ENCODE measurements at places on chromosomes 1 and 21. TPM values are rescaled to one million over a fixed set of nuclear protein-coding genes. Genes with fewer than 3 reads are reported as not detected.

GRCh38 chr1:234696148-234696576 is 86.2 kb upstream of the IRF2BP2 start:
- DNase-seq, result no peak

DNA sequence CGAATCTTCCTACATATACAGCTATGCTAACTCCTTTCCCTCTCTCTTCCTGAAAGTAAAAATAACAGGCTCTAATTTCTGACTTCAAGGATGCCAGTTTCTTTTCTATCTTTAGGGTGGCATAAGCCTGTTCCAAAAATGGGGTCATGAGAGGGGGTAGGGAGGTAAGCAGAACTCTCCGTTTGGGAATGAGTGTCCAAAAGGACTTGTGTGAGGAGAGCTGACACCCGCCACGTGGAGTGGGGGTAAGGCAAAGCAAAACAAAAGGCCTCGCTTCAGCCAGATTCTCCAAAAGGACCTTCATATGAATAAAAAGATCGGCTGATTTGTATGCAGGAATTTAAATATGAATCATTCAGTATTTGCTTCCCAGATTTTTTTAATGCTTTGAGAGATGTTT is 28.6 kb downstream of the PLPPR4 start:
- DNase-seq, result no peak

The SPRR2G gene
- total RNA-seq, result not detected

DNA sequence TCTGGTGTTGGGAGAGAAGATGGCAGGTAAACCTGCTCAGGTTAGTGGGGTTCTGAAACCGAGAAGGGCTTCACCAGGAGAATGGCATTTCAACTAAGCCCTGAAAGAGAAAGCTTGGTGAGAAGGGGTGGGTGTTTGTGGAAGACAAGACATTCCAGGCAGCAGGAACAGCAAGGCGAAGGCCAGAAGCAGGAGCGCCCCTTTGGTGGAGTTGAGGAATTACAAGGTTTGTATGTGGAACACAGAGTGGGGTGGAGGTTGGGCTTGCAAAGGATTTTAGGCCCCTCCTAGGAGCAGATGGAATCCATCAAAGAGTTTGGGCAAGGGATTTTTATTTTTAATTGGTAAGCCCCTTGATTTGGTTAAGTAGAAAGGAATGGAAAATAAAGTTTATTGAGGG is 24.8 kb upstream of the ELOA start:
- no peak for DNase-seq

DNA sequence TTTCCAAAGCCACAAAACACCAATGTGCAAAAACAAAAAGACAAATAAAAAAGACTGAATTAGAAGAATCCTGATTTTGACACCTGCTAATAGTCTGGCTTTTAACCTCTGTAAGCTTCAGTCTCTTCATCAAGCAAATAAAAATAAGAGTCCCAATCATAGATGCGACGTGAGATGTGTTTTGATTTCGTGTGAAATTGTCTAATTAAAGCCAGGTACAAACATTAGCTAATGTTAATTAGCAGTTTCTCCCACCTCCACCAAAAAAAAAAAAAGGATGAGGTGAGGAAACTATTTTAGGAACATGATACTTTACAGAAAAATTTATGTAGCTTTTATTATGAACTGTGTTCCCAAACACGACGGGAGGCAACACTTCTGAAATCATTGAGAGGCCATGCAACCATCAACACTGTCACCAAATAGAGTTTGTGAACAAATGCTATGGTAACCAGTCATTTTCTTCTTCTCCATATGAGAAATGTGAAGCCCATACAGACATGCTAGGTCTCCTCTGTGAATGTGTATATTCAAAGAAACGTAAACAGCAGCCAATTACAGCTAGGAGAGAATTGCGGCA is 6.7 kb upstream of the EVI5 start:
- DNase-seq, result no peak

GRCh38 chr1:27203946-27204345 is 30.5 kb upstream of the WDTC1 start:
- DNase-seq, result no peak

DNA sequence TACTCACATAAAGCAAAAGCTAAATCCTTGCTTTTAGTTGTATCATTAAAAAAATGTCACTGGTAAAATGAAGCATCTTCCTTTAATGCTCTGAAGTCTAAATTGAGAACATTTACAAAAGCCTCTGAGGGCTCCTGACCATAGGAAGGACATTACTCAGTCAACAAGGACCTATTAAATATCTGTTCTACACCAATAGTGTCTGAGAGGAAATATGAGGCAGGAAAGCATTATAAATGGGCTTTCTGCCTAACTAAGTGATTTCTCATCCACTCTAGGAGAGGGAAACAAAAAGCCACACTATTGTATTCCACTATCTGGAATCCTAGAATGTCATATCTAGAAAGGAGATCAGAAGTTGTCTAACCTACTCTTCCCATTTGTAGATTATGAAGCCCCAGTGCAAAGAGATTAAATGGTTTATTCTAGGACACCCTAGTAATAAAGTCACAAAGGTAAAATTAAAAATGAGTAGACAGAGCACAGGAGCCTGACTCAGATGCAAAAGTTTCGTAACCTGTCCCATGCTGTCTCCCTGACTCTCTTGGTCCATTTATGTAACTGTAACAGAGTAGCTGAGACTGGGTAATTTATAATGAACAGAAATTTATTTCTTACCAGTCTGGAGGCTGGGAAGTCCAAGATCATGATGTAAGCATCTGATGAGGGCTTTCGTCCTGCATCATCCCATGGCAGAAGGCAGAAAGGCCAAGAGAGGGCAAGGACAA is 17.6 kb downstream of the RGS1 start:
- no peak for DNase-seq

DNA sequence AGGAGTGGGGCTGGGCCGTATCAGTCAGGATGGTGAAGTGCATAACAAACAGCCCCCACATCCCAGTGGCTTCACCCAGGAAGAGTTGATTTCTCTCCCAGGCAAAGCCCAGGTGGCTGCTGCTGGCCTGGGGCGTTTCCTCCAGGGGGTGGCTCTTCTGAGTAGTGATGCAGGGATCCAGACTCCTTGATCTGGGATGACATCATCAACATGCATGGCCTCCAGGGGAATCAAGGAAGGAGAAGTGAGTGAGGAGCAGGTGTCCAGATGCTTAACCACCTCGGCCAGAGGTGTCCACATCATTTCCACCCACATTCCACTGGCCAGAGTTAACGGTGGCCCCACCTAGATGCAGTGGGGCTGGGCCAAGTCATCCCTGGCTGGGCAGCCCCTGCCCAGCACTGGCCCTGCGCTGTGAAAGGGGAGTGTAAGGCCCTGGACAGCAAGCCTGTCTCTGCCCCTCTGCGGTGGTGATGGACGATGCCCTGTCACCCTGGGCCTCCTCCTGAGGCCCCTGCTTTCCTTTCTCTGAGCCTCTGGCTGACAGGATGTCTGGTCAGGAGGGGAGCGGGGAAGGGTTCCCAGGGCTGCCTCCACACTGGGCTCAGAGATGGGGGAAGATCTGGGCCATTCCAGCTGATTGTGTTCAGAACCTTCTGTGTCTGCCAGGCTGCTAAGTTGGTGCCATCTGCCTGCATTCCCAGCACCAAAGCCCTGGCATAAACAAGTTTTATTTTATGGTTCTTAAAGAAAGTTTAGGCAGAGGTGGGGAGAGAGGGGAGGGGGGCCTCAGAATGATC is 598.2 kb downstream of the MATN1 start:
- DNase-seq, result no peak

The IQGAP3 gene
- total RNA-seq, result 9.7 TPM

- DNase-seq, result no peak
Measured at GRCh38 chr1:62240651-62241370, 46.2 kb downstream of the L1TD1 start.

GRCh38 chr1:203128431-203128715 is 847 bp downstream of the ADORA1 start:
- no peak for DNase-seq

DNA sequence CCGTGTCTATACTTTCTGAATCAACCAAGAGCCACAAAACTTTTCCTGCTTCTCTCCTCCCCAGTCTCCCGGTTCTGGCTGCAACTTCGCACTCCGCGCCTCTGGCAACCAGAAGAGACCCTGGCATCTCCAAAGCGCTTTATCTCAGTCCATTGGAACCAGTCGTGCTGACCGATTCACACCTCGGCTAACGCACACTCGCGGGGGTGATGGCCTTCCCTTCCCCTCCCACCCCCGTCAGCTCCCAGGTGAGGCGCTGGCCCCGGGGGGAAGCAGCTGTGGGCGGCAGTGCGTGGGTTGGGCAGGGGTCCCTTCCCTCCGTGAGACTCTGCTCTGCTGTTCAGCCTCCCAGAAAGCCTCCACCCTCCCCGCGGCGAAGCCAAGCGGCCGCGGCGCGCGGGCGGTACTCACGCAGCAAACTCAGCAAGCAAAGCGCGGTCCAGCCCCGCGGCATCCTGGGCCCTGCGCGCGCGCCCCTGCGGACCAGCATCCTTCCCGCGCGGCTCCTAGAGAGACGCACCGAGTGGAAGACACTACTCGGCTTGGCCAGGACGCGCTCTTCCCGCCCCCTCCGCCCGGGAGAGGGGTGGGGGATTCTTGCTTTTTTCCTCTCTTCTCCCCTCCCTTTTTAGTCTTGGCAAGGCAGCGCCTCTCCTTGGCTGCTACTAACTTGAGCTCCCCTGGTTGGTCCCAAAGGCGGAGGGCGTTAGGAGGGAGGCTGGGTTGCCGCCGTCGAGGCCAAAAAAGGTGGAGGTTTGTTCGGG is at the start of gene CD34:
CD34 (minus strand) TSS at position 535 of the 764 bp plus-strand sequence; CDS start at position 490, 45 bp downstream.
- DNase-seq, result no peak

- no peak for DNase-seq
Measured at GRCh38 chr21:37087188-37087587, 14.1 kb downstream of the TTC3 start.

DNA sequence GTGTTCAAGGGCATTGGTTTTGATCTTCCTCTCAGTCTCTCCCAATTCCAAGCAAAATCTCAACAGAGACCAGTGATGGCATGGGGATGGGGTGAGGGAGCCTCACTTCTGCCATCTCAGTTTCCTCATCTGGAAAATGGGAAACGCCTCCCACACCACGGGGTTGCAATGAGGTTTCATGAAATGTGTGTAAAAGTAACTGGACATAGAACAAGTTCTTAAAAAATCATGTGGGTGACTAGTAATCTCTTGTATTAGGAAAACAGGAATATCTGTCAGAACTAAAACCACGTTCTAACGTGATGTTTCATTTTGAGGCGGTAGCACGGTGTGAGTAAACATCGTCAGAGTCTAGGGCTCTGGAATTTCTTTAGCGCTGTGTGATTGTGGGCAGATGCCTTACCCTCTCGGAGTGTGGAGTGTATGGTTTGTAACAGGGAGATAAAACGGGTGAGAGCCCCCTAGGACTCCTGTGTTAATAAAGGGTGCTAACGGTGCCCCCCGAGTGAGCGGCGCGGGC is 55.5 kb upstream of the DNAJC6 start:
- no peak for DNase-seq
